ENCODE measurements at places on chromosomes 4 and X.

- DNase-seq = no peak
Measured at GRCh38 chr4:26815199-26815598, 45.4 kb upstream of the STIM2 start.

DNA sequence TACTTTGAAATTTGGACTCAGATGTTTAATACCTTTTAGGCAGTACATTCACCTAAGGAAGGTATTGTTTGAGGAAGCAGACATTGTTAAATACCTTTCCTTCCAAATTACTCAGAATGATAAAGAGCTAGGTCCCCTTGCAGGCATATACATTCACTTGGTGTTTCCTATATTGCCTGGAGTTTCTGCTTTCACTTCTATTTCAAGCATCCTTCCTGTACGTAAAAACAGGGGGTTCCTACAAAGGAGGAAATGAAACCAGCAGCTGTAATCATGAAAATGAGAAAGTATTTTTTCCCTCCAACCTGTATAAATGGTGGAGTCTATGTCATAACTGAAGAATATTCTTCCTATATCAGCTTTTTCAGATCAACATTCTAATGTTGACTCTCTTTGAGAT lies 90.4 kb upstream of the RASGEF1B start:
- DNase-seq = no peak

DNA sequence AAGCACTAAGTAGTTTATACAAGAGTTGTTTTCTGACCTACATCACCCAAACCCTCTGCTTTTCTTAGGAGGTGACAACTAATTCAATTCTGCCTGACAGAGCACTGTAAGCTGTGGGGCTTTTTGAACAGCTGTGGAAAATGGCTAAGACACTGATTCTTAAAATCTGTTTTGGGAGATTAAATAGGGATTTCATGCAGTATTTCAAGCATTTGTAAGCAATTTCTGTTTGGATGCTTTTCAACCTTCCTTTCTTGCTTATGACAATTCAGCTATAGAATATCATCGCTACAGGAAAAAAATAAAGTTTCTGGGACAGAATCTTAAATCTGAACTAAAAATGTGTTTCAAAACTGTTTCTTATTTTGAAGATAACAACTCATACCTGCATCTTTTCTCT lies 459.5 kb downstream of the RAPGEF2 start:
- DNase-seq = no peak

- no peak for DNase-seq
Measured at GRCh38 chr4:77193046-77193445, 36.0 kb downstream of the CCNG2 start.

DNA sequence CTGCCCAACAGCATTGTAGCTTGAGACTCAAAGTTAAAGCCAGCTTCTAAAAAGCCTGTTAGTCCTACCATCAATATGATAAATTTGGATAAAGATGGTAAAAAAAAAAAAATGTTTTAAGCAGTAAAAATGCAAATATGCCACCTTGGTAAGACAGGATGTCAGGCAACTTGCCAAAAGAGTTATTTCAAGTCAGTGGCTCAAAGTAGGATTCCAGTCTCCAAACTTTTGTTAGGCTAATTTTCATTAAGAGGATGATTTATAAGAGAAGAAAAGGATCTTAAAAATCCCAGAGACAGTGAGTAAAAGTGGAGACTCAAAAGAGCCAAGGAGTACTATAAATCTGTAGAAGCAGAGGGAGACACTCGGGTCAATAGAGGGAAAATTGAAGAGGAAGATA lies 47.5 kb downstream of the GASK1B start:
- DNase-seq = no peak

DNA sequence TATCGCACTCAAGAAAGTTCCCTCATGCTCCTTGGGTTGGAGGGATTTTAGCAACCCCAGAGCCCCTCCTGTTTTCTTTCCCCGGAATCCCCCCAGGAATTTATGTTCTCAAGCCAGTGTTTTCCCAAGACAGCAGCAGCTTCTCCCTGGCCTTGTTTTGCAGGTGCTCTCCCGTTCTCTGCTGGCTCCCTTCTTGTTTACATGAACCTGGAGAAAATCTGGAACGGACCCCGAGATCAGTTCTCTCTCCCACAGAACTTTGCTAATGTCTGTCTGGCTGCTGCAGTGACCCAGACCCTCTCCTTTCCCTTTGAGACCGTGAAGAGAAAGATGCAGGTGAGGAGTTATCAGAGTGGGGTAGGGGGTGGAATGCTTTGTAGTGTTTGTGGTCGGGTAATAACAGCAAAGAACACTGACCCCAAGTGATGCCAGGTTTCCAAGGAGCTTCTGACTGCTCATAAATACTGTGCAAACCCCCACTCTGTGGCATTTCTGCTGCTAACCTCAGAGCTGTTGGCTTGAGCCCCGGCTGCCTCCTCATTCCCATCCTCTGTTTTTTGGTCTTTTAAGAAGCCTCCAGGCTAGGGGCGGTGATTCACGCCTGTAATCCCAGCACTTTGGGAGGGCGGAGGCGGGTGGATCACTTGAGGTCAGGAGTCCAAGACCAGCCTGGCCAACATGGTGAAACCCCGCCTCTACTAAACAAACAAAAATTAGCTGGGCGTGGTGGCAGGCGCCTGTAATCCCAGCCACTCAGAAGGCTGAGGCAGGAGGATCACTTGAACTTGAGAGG lies 11.1 kb downstream of the SLC25A43 start:
- DNase-seq = peak; percentile 60

DNA sequence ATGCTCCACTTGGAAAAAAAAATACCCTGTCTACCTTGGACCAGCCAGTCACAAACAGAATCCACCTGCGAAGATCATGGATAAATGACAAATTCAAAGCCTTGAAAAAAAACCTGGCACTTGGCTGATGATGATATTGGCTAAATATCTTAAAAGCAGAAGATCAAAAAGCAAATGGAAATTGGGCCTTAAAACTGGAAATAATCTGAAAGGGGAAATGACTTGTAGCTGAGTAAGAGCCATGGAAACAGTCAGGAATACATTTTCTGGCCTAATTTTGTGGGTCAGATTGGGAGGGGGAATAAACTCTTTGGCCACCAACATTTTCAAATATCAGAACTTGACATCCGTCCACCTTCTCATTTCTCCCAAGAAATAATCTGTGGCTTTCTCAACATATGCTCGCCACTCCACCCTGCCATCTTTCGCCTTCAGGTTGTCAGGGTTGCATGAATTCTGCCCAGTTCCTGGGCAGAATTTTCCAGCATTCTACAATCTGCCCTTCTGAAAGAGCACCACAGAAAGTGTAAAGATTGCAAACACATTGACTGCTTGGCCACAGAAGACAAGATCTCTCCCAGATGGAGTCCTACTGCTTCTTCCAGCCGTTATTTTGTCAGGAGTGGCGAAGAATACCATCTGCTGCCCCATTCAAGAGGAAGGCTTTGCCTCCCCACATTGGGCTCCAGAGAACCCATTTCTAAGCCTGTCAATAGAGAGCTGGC lies 1.7 kb upstream of the NDP start:
- no peak for DNase-seq
